Type B pancreatic cell (in vitro differentiated cells): ENCODE measurements at places on chromosomes 11 and 22. TPM values are rescaled to one million over a fixed set of nuclear protein-coding genes. Genes with fewer than 3 reads are reported as not detected.

DNA sequence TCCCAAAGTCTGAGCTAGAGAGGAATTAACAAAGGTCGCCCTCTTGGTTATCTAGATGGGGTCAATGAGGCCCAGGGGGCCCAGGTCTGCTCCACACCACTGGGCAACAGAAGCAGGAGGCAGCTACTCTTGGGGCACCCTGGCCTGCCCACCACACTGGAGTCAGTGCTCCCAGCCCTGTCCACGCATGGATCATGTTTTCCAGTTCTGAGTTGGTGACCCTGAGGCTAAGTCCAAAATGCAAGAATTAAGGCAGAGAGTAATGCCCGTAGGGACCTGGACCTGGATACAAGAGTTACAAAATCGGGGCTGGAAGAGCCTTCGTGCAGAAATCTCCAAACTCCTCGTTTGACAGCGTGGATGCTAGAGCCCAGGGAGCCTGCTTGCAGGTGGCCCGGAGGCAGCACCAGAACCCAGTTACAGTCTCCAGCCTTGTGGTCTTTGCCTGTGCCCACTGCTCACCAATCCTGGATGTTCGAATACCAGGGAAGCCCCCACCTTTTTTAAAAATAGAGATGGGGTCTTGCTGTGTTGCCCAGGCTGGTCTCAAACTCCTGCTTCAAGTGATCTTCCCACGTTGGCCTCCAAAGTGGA lies 6.1 kb upstream of the THRSP start:
- no peak for DNase-seq

DNA sequence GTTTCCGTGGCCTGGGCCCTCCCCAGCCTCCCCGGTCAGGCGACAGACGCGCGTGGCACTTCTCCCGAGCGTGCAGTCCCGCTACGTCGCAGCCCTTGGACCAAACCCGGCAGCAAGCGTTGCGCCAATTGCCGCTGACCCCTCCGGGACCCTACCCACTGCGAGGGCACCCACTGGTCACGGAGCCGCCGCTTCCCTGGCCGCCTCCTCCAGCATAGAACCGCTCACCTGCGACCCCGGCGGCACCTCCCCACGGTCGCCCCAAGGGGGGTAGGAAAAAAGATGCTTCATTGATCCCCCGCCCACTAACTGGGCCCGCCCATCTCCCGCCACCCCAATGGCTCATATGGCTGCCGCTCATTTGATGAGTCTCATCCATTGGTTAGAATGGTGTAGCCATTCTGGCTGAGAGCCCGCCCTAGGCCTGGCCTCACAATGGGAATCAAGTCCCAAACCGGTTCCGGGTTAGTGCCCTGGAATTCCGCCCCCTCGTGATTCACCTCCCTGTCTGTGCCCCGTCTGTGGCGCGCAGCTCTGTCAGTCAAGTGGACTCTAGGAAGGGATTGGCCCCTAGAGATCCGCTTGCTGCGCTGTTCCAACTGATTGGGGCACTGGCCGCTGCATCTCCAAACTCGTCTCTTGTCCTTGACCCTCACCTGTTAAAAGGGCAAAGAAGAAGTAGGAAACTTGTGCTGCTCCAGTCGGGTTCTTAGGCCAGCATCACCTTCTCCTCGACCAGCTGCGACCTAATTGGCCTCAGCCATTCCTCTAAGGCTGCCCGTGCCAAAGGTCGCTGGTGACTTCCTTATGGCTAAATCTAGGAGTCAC lies at the start of gene MSANTD4:
Gene MSANTD4, minus strand, starts transcription at position 274 of the 828 bp plus-strand sequence. CDS start 11,323 bp downstream, outside the sequence.
- peak; percentile 96 for DNase-seq

DNA sequence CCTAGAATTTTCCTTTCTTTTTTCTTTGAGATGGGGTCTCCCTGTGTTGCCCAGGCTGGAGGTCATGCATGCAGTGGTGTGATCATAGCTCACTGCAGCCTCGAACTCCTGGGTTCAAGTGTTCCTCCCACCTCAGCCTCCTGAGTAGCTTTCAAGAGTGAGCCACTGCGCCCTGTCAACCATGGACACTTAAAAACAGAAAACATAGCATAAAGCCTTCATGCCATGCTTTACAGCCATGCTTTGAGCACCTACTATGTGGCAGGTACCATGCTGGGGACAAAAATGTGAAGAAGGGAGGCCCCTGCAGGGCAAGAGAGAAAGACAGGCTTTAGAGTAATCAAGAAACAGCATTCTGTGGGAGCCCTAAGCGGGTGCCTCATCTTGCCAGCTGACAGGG lies 13.7 kb upstream of the GNB1L start:
- DNase-seq: peak; percentile 31

Gene PNPLA5
- total RNA-seq: not detected in 2 replicates

Gene CCDC87
- 0.94 and 1.1 TPM in 2 replicates for total RNA-seq

Gene SEPTIN3
- total RNA-seq: 3.7 and 16.3 TPM in 2 replicates

Gene KRTAP5-7
- total RNA-seq: not detected in 2 replicates
